ENCODE measurements at places on chromosomes 11 and 22.

- DNase-seq: no peak
Measured at GRCh38 chr22:46547883-46548244, 10.4 kb upstream of the CELSR1 start.

DNA sequence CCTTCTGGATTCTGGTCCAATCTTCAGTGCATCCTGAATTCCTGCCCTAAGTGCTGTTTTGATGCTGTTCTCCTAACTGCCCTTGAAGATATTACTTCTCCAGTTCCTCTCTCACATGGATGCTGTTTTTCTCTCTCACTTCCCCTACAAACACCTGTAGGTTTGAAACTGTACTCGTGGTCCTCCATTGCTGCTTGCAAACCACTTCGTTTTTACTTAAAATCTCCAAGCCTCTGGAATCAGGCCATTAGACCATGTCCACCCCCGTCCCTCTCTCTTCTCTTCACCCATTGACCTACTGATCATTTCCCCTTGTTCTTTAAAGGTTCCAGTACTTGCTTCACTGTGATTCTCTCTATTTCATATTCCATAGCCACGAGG, 988.1 kb downstream of the NTM start:
- no peak for DNase-seq

- DNase-seq: peak; percentile 10
Measured at GRCh38 chr11:14422052-14422813, 63.2 kb upstream of the RRAS2 start.

GRCh38 chr11:132410383-132410782, 1040.0 kb downstream of the NTM start:
- DNase-seq: no peak

GRCh38 chr22:47049078-47049624, 286.7 kb downstream of the TBC1D22A start:
- DNase-seq: no peak

GRCh38 chr22:38080850-38081635, 2.9 kb downstream of the SLC16A8 start:
- no peak for DNase-seq

GRCh38 chr11:92829121-92829520, 140.3 kb upstream of the MTNR1B start:
- DNase-seq: no peak

GRCh38 chr11:10515418-10515817, 25.6 kb downstream of the RNF141 start:
- no peak for DNase-seq

DNA sequence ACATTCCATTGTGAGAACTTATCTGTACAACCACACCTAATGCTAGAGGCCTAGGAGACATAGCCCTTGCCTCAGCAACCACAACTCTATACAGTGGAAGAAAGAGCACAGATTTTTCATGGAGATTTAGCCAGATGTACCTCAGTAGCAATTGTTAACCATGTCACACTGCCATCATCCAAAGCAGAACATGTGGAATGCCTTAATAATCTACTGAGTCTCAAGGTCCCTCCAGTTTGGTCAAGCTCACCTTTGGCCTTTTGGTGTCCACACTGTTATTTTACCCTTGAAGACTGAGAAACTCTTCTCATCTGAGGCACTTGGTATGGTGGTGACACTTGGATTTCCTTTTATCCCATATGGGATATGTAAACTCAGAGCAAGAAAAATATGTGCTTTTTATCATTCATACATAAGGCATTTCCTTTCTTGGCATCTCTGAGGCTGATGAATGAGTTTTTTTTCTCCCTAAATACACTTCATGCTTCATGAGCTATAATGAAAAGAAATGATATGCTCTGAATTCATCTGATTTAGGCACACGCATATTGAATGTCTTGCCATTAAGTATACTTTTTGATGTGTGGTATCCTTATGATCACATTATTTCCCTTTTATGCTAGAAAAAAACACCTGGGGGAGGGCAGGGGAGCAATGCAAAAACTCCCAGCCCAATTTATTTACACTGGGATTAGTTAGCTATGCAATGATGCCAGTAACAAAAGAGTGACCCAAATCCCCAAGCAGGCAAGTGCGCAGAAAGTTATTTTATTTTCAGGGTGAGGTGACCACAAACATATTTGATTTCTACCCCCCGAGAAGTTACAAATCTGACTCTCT, 63.3 kb upstream of the ME3 start:
- DNase-seq: no peak

DNA sequence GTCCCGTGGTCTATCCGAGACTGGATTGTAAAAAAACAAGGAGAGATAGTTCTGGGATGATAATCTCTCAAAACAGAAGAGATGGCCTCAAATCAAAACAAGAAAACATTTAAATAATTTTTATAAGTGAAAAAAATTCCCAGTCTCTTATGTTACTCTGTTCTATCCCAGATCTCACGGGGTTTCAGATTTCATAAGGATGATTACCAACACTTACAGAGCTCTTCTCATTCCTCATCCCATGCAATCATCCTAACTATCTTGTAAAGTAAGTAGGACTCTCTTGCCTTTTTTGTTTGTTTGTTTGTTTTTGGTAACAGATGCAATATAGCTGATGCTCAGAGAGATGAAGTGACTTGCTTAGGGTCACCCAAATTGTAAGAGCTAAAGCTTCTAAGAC, 20.0 kb upstream of the ZBTB16 start:
- DNase-seq: no peak

- DNase-seq: no peak
Measured at GRCh38 chr11:64428693-64429092, 69.7 kb downstream of the RPS6KA4 start.

GRCh38 chr11:113623114-113623513, 83.0 kb downstream of the TMPRSS5 start:
- no peak for DNase-seq

DNA sequence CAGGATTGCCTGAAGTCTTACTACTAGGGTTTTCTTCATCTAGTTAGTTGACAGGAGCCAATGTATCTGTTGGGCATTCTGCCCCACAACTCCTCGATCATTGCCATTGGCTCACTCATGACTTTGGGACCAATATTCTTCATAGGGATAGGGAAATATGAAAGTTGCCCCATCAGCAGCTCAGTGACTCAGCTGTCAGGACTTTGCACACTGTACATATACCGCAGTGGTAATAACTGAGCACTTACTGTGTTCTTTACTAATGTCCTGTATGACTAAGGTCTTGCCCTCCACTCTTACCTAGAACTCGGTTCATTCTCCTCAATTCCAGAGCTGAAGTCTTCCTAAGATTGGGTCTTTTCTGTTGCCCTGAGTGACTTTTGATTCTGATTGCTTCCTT, 46.8 kb upstream of the PGR start:
- DNase-seq: no peak

GRCh38 chr11:87660926-87661660, 514.1 kb downstream of the RAB38 start:
- DNase-seq: no peak

Data from caudate nucleus (tissue), 63 donors.